ENCODE measurements at places on chromosomes 11 and 22.

- no peak for DNase-seq
These were observed 63.0 kb upstream of the ALX4 start for GRCh38 chr11:44372989-44373388.

DNA sequence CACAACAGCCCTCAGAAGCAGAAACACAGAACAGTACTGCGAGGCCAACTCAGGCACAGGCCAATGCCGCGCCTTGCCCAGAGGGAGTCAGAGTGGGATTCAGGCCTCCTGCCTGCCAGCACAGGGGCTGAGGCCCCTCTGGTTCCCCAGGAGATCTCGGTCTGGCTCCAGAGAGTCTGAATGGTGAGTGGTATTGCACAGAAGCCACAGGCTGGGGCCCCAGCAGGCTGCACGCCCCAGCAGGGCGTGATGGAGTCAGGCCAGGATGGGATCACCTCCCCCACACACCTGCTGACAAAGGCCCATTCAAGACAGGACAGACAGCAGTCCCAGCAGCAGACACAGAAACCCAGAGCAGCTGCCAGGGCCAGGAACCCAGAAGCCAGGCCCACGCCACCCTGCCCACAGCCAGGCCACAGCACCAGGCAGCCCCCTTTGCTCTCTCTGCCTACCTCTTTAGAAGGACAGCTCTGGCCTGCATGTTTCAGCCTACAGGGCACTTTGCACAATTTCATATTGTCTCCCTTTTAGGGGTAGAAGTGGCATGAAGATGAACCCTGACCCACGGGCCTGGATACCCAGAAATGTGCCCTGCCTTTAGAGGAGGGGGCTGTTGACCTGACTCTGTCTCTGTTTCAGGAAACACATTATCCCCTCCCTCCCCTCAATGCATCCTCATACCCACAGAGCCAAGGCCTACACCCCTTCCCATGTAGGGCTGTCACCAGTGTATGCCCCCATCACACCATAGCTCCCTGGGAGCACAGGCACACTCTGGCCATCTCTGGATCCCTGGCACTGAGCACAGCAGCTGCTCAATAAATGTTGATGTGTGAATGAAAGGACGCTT lies 6.1 kb downstream of the FXYD6 start:
- DNase-seq = no peak

DNA sequence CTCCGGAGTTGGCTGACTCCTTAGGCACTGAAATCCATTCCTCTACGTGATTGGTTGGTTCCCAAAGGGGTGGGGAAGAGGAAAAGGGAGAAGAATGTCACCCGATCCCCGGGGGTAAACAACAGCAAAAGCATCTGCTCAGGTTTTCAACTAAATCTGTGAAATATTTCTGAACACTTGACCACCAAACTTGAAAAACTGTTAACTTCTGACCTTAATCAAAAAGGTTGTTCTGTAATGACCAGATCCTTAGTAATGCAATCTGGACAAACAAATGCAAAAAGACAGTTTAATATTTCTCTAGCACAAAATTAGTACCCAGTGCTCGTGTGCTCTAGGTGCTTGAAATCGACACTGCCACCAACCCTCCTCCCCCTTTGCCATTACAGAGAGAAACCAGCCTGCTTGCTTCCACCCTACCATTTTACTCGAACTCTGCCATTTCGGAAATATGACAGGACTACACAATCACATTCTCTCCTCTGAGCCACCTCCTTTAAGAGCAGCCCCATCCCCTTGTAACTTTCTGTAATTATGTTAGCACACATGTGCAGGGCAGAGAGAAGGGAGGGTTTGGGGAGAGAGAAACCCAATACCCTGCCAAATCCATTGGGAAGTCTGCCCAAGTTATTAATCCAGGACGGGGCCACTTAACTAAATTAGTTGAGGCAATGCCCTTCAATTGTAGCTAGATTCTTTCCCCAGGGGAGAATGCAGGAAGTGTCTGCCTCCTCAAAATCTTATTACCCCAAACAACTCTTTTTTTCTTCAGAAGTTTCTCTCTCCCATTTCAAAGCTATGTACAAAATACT lies 113.8 kb downstream of the RBFOX2 start:
- peak; percentile 46 for DNase-seq

DNA sequence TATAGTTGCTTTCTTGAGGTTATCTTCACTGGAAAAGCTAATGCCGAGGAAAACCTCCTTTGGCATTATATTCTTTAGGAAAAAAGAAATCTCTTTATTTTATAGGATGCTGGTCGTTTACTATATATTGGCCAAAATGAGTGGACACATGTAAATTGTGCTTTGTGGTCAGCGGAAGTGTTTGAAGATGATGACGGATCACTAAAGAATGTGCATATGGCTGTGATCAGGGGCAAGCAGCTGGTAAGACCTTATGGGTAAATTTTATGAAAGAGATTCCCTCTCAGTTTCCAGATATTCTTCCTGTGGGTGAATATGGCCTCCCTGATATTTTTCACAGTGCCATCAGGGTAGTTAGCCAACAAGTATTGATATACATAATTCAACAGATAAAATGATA lies 29.4 kb upstream of the TTC36 start:
- no peak for DNase-seq

- no peak for DNase-seq
These were observed 135.3 kb upstream of the TEAD1 start for GRCh38 chr11:12538889-12539421.

DNA sequence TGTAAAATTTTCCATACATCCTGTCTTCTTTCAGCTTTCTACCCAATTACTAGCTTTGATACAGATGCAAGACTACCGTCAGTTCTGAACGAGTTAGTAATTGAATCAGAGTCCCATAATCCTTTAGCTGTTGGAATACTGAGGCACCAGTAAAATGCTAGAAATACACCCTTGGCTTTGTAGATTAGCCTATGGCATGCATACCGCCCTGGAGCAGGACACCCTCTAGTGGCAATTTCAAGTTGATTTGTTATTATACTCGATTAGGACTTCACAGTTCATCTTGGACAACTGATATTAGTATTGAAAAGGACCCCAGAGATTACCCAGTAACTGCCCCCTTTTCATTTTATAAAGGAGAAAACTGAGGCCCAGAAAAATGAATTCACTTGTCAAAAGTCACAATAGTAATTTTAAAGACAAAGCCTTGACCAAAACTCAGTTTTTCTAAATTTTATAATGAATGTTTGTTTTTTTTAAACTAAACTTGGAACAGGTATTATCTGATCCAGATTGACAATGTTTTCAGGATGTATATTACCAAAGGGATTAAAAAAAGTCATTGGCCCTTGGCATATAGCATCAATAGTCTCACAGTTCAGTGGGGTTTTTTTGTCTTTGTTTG lies 72.6 kb downstream of the HIPK3 start:
- DNase-seq = peak; percentile 25

DNA sequence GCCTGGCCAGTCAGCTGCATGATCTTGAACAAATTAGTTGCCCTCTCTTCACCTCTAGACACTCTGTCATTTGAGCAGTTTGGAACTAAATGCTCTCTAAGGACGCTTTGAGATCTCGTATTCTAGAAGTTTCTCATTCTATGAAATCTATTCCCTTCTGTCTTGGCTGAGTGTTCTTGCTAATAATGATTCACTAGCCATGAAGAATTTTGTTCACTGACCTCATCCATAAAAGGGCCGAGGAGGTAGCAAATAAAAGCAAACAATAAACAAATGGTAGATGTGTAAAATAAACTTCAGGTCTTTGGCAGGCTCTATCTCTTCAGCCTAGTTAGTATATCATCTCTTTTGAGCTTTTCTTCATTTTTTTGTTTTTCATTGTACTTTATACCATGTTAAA lies 76.6 kb downstream of the USP35 start:
- DNase-seq = no peak

- no peak for DNase-seq
These were observed 1116.0 kb downstream of the BRD1 start for GRCh38 chr22:48711669-48712068.

DNA sequence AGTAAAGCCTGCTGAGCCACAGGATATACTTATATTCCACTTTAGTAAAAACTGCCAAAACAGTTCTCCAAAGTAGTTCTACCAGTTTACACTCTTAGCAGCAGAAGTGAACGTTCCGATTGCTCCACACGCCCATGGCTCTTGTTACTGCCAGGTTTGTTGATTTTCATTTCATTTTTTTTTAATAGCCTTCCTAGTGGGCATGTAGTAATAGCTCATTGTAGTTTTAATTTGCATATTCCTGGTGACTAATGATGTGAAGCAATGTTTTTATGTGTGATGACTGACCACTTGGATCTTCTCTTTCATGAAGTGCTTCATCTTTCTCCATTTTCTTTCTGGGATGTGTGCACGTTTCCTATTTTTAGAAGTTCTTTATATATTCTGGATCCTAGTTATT lies 4.8 kb upstream of the C11orf97 start:
- no peak for DNase-seq

- DNase-seq = peak; percentile 33
These were observed at the start of gene MAP6 for GRCh38 chr11:75668451-75669297. Gene MAP6, minus strand, starts transcription at chr11:75669038. Its CDS starts 669 bp downstream, at chr11:75668369.

- no peak for DNase-seq
These were observed 24.0 kb upstream of the RIC3 start for GRCh38 chr11:8192896-8193209.

- DNase-seq = no peak
These were observed 186.0 kb upstream of the CTSC start for GRCh38 chr11:88523386-88524071.

- DNase-seq = no peak
These were observed 30.4 kb downstream of the CYTH4 start for GRCh38 chr22:37312549-37313183.

DNA sequence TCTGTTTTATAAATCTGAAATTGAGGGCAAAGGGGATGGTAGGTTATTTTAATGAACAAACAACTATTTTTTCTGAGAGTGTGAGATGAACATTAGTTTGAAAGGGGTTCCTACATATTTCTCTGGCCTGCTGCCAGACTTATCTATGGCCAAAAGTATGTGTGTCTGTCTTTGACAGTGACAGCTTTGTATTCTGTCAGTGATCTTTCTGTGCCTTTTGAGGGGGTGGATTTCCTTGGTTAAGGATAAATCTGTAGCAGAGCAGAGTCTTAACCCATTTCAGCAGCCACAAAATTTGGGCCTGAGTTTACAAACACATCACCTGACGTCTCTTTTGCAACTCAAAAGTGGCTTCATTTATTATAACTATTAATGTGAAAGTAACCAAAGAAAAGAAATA lies 30.9 kb downstream of the ZFTA start:
- DNase-seq = no peak

GRCh38 chr22:27461470-27461869 lies 340.1 kb downstream of the MN1 start:
- peak; percentile 89 for DNase-seq

DNA sequence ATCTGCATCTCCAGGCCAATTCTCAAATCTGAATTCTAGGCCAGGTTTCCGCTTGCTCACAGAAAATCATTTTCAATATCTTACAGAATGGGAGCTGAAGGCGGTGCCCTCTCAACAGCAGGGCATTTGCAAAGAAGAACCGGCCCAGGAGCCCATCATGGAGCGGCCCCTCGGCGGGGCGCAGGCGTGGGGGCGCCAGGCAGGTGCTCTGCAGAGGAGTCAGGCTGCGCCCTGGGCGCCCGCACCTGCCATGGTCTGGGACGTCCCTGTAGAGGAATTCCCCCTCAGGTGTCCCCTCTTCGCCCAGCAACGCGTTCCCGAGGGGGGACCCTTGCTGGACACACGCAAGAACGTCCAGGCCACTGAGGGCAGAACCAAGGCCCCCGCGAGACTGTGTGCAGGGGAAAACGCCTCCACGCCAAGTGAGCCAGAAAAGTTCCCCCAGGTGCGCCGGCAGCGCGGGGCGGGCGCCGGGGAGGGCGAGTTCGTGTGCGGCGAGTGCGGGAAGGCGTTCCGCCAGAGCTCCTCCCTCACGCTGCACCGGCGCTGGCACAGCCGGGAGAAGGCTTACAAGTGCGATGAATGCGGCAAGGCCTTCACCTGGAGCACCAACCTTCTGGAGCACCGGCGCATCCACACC lies 11.5 kb downstream of the ZNF74 start:
- no peak for DNase-seq

DNA sequence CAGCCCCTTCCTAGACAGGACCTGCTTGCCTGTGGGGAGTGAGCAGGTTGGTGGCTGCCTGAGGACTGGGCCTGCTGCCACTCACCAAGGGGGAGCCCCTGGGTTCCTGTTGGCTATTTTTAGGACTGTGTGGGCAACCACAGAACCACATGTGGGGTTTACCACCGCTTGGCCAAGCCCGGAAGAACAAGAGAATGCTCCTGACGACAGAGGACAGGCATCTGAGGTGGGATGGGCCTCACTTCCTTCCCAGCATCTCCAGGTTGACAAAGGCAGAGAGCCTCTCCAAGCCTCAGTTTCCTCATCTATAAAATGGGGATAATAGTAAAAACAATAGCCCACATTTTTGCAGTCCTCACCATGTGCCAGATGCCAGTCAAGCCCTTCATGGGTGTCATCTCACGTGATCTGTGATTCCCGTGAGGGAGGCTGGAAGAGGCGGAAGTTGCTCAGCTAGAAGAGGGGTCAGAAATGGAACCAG lies 43.6 kb downstream of the LRRC32 start:
- no peak for DNase-seq

DNA sequence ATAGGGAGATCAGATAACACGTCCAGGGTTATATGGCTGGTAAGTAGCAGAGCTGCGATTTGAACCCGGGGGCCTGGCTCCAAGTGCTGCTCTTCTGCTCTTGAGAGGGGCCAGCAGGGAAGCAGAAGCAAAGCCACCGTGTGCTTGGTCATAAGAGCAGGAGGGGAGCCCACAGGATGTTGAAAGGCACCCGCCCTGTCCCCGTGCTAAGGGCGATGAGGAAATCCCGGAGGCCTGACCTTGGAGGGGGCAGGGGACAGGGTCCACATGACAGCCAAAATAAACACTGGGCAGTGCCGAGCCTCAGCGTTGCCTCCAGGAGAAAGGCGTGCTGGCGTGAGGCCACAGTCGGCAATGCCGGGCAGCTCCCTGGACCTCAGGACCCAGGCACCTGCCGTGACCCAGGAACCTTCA lies 28.8 kb downstream of the TOM1 start:
- no peak for DNase-seq

GRCh38 chr11:35275786-35276170 lies 136.8 kb downstream of the CD44 start:
- DNase-seq = no peak

DNA sequence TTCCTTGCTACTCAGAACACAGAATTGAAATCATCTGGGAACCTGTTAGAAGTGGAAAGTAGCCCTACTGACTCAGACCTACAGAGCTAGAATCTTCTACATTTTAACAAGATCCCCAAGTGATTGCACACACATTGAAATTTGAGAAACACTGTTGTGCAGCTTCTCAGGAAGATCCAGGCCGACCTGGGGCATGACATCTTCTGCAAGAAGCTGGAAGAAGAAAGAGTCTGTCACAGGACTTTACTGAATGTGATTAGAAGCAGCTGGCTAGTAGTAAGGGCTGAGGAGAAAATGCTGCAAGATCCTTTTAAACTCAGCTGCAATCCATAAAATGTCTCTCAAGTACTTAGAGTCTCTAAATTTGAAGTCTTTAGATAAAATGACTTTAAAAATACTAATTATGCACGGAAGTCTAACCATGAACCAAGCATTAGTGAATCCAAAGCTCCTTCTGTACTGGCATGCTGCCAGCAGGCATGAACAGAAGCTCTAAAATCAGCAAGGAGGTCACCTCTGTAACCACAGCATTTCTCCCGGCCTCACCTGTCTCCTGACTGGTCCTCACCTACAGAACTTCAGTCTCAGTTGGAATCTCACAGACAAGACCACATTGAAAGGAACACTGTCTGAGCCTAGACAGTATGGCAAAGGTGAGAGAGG lies 85.0 kb downstream of the SERGEF start:
- DNase-seq = no peak
